ENCODE measurements at places on chromosomes 5 and 9.

DNA sequence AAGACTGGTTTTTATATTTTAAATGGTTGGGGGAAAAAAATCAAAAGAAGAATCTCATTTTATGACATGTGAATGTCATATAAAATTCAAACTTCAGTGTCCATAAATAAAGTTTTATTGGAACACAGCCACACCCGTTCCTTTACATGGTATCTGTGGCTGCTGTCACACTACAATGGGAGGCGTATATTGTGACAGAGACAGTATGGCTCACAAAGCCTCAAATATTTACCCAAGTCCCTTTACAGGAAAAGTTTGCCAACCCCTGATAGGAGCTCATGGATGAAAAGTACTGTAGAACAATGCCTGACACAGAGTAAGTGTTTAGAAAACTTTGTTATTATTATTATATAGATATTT lies 5.2 kb upstream of the DUSP1 start:
- DNase-seq = no peak

GRCh38 chr5:74630453-74631066 lies 10.0 kb downstream of the ENC1 start:
- DNase-seq = no peak

DNA sequence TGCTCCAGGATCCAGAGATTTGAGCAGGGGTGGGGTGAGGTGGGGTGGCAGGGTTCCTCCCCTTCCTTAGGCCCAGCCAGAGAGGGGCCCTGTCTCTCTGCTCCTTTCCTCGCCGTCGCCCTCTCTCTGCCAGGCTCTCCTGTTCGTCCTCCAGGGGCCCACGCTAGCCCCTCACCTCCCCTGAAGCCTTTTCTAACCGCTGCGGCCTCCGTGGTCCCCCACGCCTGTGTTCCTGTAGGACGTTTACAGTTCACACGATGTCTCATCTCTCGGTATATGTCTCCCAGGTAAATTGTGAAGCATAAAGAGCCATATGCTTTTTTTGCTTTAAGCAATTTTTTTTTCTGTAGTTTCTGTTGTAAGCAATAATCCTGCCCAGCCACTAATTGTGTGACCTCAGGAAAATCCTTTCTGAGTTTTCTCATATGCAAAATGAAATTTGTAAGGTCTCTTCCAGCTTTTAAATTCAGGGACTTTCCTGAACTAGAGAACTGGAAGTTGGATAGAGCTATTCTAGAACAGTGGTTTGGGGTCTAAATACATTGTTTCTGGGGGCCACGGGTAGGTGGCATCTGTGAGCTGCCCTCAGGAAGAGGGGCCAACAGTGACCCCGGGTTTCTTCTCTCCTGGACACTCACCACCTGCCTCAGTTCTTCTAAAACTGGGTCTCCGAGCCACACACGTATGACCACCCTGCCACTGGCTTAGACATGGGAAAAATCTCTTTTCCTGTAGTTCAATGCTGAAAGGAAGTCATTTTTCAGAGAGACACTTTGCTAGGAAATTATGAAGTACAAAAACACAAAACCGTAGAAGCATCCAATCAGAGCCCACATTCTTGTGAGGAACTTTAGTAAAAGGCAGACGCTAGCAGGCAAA lies 50.2 kb upstream of the ZNF366 start:
- no peak for DNase-seq

DNA sequence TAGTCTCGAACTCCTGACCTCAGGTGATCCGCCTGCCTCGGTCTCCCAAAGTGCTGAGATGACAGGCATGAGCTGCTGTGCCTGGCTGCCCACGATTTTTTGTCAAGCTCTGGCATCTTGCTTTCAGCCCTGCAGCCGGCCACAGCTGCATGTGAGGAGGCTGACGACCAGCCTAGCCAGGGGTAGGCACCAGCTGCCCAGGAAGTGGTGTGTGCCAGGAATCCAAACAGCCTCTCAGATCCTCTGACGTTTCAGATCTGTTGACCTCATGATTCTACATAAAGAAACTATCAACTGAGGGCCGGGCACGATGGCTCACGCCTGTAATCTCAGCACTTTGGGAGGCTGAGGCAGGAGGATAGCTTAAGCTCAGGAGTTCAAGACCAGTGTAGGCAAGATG lies 19.0 kb downstream of the DYNC2I2 start:
- no peak for DNase-seq

- DNase-seq = no peak
Measured at GRCh38 chr9:14399756-14400657, 86.1 kb upstream of the NFIB start.

DNA sequence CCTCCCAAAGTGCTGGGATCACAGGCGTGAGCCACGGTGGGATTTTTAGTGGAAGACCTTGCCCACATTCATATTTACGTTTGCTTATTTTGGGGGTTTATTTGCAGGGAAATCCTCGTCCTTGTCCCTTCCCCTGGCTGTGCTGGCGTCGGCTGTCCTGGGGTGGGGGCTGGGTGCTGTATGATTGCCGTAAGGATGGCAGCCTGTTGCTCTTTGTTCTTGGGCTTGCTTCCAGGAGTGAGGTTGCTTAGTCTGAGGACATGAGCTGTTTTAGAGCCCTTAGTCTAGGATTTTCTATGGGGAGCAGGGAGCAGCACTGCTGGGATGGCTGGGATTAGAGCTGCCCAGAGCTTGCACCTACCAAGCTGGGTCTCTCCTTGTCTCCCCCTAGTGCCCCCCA lies 85.8 kb upstream of the ASS1 start:
- no peak for DNase-seq

- DNase-seq = no peak
Measured at GRCh38 chr5:143084407-143084806, 314.2 kb downstream of the ARHGAP26 start.

DNA sequence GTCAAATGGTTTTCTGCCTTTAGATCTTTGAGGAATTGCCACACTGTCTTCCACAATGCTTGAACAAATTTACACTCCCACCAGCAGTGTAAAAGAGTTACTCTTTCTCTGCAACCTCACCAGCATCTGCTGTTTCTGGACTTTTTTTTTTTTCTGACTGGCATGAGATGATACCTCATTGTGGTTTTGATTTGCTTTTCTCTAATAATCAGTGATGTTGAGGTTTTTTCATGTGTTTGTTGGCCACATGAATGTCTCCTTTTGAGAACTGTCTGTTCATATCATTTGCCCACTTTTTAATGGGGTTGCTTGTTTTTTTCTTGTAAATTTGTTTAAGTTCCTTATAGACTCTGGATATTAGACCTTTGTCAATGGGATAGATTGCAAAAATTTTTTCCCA lies 129.2 kb upstream of the PTGER4 start:
- DNase-seq = no peak

DNA sequence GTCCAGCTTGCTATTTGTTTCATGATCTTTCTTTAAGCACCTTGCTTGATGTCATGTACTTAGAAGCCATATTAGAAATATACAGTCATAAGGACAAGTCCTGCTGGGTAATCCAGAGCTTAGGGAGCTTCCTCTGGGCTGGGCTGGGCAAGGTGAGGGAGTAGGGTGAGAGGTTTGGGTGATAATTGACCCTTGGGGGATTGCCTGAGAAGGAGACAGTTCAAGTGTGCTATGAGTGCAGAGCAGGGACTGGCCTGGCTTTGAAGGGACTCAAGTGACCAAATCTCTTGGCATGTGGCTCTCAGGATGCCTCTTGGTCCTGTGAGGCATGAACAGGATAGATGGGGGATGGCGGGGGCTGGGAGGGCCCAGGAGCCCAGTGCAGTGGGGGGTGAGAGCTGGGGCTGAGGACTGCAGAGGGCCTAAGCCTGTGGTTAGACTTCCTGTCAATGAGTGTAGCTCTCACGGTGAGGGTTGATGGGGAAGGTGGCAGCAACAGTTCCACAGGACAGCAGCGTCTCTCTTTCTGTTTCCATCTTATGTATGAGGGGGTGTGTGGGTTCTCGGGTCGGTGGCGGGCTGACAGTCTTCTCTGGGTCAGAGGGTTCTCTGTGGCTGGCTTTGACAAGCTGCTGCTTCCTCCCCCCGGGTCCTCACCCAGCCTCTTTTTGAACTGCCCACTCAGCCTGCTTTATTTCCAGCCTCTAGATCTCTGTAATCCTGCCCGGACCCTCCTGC lies 53.5 kb downstream of the RGS3 start:
- peak; percentile 49 for DNase-seq

- DNase-seq = no peak
Measured at GRCh38 chr5:136054142-136055019, 25.6 kb downstream of the TGFBI start.

DNA sequence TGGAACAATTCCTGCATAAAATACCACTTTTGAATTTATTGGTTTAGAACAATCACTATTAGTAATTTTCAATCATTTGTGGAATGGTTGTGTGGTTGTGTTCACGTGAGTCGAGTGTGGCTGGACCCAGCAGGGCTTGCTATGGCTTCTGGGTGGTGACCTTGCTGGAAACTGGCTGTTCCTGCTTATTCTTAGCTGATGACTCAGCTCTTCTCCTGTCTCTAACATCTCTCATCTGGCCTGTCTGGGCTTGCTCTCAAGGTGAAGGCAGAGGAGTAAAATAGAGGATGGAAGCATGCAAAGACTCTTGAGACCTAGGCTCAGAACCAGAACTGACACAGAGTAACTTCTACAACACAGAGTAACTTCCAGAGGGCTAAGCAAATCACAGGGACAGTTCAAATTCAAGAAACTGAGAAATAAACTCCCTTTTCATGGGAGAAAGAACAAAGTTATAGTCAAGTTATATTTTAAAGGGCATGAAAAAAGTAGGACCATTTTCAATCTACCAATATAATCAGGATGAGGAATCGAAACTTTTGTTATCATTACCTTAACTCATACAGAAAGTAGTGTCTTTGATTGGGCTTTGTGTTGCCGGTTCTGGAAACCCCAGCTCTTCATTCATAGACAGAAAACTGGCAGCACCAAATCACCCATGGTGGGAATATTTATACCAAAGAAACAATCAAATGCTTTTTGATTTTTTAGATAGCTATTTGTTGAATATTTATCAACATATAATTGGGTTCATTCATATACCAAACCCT lies 665.1 kb downstream of the CDH18 start:
- DNase-seq = no peak

DNA sequence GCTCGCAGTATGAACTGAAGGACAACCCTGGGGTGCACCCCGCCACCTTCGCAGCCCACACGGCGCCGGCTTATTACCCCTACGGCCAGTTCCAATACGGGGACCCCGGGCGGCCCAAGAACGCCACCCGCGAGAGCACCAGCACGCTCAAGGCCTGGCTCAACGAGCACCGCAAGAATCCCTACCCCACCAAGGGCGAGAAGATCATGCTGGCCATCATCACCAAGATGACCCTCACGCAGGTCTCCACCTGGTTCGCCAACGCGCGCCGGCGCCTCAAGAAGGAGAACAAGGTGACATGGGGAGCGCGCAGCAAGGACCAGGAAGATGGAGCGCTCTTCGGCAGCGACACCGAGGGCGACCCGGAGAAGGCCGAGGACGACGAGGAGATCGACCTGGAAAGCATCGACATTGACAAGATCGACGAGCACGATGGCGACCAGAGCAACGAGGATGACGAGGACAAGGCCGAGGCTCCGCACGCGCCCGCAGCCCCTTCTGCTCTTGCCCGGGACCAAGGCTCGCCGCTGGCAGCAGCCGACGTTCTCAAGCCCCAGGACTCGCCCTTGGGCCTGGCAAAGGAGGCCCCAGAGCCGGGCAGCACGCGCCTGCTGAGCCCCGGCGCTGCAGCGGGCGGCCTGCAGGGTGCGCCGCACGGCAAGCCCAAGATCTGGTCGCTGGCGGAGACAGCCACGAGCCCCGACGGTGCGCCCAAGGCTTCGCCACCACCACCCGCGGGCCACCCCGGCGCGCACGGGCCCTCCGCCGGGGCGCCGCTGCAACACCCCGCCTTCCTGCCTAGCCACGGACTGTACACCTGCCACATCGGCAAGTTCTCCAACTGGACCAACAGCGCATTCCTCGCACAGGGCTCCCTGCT lies 3.8 kb downstream of the IRX1 start:
- no peak for DNase-seq

- DNase-seq = no peak
Measured at GRCh38 chr5:154309371-154309745, 118.8 kb downstream of the GALNT10 start.

Data from stimulated activated CD4-positive, alpha-beta T cell treated with anti-CD3 and anti-CD28 coated beads, Interleukin-12 subunit alpha, Interleukin-12 subunit beta, amount 100 ng/mL, for 24 hours (primary cell).